ENCODE measurements at places on chromosomes 12 and 14.
A peak's percentile ranks its signal among the peaks of the same experiment; 100 is the strongest.

- DNase-seq = peak; percentile 40
These were observed at the start of gene NUDT14 for GRCh38 chr14:105180592-105181548. Gene NUDT14 (minus strand): TSS chr14:105181312. CDS start chr14:105181209, 103 bp downstream.

DNA sequence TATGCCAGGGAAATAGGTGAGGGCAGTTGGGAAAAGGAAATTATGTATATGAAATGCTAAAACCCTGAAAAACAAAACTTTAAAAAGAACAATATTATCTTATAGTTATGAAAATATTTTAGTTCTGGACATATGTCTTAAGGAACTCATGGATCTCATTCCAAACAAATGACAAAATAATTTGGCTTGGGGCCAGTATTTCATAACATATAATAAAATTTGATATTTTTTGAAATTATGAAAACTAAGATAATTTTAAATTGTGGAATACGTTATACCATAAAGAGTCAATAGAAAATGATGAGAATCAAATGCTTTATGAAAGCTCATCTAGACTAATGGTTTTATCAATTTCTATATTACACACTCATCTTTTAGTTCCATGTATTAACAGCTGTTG, 173.8 kb upstream of the DCN start:
- DNase-seq = no peak

DNA sequence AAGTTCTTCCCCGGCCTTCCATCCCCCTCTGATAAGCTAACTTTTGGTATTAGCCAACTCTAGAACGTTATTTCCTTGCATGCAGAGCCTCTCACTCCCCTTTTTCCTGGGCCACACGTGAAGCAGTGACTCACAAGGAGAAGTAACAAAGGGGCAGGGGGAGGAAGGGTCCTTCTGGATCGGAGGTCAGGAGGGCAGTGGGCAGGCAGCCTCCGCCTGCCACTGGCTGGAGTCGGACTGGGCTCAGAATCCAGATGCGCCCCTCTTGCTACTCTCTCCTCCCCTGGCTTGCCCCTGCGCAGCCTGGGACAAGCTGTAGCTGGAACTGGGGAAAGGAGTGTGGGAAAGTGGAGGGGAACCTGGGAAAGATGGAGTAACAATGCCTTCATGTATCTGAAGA, 55.0 kb downstream of the TPCN1 start:
- no peak for DNase-seq

DNA sequence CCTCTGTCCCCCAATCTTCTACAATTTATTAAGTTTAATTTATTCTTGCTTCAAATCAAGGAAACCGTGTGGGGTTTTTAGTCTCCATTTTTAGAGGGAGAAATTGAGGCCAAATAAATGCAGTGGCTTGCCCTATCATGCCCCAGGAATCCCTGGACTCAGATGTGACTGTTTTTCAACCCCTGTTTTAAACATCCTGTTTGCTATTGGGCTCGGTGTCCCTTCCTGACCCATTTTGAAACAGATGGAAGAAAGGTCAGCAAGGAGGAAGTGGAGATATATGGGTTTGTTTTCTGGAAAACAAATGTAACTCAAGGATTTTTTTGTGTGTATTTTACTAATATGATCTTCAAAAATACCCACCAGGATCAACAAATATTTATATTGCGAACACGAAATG, 84.7 kb downstream of the DACT1 start:
- DNase-seq = no peak

GRCh38 chr14:41144370-41144769, 462.3 kb upstream of the LRFN5 start:
- DNase-seq = no peak

DNA sequence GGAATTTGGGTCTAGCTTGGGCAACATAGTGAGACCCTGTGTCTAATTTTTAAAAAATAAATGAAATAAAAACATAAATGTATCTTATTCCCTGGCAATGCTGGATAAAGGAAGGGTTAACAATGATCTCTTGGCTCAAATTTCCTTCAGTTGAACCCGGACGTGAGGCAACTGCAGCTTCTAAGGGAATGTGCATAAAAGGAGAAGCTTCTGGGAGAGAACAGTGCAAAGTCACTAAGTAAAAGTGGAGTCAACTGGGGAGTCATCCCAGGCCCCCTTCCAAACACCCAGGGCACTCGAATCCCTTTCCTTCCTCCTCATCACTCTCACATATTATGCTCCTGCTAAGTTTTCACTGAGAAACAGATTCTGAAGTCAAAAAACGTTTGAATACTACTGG, 147.3 kb downstream of the PPM1H start:
- peak; percentile 54 for DNase-seq

DNA sequence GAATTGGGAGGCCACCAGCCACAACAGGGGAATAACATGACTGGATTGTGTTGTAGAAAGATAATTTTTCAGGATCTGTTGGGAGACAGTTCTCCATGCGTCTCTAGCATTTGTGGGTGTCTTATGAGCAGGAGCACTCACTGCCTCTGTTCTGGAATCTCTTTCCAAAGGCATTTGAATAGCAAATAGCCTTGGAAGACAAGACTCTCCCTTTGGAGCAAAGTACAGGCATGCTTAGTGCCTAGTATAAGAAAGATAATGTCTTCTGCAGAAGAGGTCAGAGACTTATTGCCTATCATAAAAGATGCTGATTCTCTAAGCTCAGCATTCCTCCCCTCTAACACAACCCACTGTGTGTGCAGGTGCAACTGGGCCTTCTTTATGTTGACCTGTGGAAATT, 58.3 kb downstream of the VCPKMT start:
- DNase-seq = no peak

DNA sequence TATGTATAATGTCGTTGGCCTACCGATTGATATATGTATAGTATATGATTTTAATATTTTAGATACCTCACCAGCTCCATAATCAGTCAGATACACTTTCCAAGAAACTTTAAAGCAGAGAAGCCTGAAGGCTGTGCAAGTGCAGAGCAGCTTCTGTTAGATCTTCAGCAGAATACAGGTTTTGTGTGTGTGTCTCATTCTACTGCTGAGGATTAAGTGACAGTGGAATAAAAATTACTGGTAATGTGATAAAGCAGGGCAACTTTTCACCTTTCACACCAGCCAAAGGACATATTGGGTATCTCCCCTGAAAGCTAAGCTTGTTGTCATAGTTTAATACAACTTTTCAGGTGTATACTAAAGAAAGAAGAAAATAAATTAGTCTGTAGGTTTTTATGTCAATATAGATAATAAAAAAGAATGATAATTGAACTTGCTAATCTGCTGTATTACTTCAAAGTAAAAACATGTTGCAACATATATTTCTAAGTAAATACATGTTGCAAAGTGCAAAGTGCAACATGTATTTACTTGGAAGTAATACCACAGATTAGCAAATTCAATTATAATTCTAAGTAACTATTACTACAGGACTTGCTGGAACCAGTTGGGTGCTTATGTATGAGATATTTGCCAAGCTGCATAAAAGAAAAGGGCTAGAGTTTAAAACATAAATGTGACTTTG, 128.3 kb downstream of the SLC16A7 start:
- no peak for DNase-seq

GRCh38 chr14:24172261-24172860, 481 bp downstream of the REC8 start:
- no peak for DNase-seq

DNA sequence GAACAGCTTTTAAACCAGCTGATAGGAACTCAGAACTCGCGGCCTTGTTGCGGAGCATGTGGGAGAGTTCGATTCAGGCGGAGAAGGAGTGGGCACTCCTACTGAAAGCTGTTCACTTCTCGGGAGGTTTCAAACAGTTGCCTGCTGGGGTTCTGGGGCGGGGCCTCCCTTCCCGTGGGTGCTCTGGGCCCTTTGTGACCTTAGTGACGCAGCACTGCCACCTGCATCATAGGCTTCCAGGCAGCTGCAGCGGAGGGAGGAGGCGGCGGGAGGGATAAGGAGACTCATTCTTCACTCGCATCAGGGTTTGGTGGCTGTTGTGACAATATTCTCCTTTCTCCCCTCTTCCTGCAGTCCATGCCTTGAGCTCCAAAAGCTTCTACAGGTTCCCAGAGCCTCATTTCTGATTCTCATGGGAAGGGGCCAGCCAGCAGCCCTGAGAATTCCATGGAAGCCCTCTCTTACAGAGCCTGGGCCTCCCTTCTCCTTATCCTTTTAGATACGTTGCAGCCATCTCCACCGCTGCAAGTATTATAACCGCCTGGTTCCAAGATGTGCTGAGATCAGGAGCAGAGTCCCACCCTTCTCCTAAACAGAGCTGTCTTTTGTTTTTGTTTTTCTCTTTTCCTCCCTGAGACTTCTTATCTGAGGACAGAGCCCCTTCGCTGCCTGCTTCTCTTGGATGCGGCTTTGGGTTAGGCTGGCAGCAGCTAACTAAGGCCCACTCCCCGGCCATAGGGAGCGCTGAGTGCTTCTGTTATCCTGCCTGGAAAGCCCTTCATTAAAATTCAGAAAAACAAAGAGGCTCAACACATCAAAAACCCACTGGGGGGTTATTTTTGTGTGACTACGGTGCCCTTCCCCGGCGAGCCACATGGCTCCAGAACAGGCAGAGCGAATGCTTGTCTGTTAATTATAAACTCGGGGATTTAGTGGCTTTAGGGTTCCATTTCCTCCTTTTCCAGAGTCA, 67.6 kb upstream of the GPATCH2L start:
- no peak for DNase-seq

DNA sequence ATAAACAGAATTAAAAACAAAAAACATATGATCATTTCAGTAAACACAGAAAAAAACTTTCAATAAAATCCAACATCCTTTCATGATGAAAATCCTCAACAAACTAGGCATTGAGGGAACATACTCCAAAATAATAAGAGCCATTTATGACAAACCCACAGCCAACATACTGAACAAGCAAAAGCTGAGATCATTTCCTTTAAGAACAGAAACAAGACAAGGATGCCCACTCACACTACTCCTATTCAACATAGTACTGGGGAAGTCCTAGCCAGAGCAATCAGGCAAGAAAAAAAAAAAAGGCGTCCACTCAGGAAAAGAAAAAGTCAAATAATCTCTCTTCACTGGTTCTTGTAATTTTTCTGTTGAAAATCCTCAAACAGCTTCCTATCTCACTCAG, 30.1 kb downstream of the MRPL42 start:
- DNase-seq = no peak

DNA sequence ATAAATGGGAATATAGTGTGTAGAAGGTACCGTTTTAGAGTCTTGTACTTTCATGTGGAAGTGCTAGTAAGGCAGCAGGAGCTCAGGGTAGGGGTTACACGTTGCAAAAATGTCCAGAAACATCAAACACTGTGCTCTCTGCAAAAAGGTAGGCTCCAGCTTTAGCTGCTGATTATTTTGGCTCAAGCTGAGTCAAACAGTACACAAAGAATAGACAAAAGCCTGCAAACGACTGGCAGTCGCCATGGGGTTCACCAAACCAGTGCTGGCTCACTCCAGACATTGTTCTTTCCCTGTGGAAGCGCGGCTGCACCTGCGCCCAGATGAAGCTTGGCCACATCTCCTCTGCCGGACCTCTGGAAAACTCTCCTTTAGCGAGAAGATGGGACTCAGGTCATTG, 45.3 kb upstream of the NAA30 start:
- DNase-seq = no peak

GRCh38 chr12:88922816-88923215, 342.5 kb upstream of the KITLG start:
- DNase-seq = peak; percentile 43

GRCh38 chr14:32330351-32331111, 1.4 kb downstream of the AKAP6 start:
- DNase-seq = no peak

- no peak for DNase-seq
These were observed 196.7 kb upstream of the PELI2 start for GRCh38 chr14:55921511-55921910.

GRCh38 chr14:26132061-26132645, 465.7 kb downstream of the NOVA1 start:
- no peak for DNase-seq

- DNase-seq = no peak
These were observed 262.9 kb downstream of the TMEM117 start for GRCh38 chr12:44098786-44099185.

Data from fibroblast of skin of right biceps (primary cell).